ENCODE measurements at places on chromosomes 3 and 15.

DNA sequence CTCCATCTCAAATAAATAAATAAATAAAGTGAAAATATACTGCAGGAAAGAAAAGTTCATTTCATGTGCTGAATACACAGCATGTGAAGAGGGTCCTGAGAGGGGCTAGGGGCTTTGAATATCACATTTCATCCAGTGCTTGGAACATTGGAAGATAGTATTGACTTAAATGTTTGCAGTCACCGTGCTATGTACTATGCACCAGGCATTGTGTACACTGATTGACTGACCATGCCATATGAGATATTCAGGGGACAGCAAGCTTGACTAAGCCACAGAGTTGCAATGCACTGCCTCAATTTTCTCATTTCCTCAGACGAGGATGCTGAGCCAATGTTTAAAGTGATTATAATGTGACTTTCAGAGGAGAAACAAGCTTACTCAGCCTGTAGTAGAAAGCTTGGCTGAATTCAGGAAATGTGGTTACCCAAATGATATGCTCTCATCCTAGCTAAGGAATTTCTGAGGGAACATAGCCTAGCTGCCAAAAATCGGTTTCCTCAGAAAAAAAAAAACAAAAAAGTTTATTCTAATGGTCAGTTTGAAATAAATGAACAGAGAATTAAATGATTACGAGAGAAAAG is 557.9 kb downstream of the FGF12 start:
- no peak for DNase-seq

DNA sequence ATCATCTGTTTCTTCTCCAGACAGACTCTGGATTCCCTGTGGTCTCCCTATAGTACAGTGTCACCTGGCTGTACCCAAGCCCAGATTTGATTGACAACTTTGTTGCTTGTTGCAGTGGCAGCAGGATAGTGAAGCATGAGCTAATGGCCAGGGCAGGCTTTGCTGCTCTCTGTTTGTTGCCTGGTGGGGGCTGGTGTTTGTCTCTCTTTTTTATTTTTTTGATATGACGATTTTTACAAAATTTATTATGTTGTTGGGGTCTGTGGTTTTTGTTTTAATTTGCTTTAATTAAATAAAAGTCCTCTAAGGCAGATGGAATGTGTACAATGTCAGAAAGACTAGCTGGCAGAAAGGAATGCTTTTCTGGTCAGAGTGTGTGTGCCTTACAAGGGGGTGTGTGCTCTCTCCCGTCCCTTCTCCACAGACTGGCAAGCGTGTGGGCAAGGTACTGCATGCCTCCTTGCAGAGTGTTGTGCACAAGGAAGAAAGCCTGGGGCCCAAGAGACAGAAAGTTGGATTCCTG is 15.2 kb upstream of the CLEC3B start:
- peak; percentile 79 for DNase-seq

- no peak for DNase-seq
Observed at GRCh38 chr3:19811689-19812088, 122.3 kb downstream of the EFHB start.

DNA sequence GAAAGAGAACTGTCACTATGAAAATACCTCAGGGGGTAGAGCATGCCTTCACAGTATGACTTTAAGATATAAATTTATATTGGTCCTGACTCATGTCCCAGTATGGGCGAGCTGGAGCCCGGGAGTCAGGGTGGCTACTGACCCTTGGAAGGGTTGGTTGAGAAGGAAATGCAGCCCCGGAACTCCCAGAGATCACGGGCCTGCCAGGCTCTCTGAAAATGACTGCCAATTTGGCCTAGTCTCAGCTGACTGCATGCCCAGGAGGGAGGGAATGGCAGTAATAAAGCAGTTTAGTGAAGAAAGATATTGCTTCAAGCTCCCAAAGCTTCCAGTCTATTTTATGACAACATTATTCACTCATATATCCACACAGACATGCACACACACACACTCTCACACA is 299.0 kb downstream of the NR2F2 start:
- DNase-seq: no peak

DNA sequence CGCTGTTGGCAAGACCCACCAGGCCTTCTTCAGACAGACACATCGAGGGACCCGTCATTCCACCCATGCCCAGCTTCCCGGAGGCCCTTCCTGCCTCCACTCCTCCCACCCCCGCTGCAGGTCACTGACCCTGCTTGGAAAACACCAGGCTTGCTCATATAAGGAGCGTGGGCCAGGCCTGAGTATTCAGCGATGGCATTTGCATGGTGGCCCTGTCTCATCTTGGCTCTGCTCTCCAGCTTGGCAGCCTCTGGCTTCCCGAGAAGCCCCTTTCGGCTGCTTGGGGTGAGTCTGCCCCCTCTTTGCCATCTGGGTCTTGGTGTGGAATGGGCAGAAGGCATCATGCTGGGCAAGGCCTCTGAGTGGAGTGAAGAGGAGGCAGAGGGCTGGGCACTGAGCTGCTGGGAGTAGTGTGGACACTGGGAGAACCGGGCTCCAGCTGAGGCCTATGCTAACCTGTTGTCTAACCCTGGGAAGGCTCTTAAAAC is at the start of gene ITIH3:
Gene ITIH3, plus strand, starts transcription at position 185 of the 488 bp plus-strand sequence. Its CDS starts 8 bp downstream, at position 193.
- DNase-seq: no peak

GRCh38 chr15:101017093-101017754 is 98.1 kb downstream of the LRRK1 start:
- DNase-seq: no peak
